ENCODE measurements at places on chromosomes 3 and 15. TPM values are rescaled to one million over a fixed set of nuclear protein-coding genes. Genes with fewer than 3 reads are reported as not detected.

SORD gene
- 9.3 TPM for total RNA-seq

- no peak for DNase-seq
These were observed 59.1 kb upstream of the RASA2 start for GRCh38 chr3:141427764-141428163.

DNA sequence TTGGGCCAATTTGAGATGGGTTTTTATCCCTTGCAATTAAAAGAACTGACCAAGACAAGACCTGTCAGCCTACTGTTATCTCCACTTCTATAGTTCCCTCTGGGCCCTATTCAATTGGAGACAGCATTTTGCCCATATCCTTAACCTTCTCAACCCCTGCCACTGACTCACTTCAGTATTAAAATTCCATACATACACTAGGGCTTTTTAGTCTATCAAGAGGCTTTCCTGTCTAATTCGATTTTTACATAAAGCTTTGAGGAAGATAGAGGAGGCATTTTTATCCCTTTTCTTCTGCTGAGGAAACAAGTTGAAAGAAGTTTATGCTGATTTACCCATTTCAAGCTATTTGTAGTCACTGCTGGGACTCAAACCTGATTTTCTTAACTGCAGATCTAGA is 51.1 kb downstream of the GTF2E1 start:
- no peak for DNase-seq

DNA sequence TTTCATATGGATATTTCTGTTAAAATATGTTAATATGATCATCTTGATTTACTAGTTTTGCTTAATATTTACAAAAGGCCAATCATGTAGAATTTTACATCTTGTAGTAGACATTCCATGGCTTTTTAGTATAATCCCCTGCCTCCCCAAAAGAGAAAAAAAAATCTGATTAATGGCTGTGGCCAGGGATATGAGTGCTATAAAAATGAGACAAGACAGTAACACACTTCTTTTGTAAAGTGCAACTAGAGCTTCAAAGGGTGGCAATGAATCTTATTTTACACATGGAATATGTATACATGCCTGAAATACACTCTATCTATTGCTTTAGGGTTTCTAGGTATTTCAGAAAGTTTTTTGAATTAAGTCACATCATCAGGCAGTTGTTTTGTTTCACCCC is 112.2 kb upstream of the NANOGP8 start:
- no peak for DNase-seq

GRCh38 chr15:89833966-89834365 is 19.3 kb upstream of the ANPEP start:
- no peak for DNase-seq

DNA sequence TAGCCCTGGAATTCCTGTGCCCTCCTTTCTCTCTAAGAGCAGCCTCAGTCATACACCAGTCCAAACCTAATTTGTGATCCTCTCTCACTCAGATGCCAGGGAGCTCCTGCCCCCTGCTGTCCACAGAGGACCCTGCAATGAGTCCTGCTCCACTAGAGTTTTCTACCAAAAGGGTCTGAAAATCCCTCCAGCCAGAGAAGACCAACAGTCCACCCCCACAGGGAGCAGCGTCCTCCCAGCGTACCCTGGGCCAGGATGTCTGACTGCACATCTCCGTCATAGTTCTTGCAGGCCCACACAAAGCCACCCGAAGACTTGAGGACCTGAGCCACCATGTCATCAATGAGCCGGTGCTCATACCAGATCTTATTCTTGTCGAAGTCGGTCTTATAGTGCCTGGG is 15.4 kb downstream of the IDH2 start:
- peak; percentile 64 for DNase-seq

- no peak for DNase-seq
These were observed 116.6 kb upstream of the ROBO1 start for GRCh38 chr3:79884354-79884753.

DNA sequence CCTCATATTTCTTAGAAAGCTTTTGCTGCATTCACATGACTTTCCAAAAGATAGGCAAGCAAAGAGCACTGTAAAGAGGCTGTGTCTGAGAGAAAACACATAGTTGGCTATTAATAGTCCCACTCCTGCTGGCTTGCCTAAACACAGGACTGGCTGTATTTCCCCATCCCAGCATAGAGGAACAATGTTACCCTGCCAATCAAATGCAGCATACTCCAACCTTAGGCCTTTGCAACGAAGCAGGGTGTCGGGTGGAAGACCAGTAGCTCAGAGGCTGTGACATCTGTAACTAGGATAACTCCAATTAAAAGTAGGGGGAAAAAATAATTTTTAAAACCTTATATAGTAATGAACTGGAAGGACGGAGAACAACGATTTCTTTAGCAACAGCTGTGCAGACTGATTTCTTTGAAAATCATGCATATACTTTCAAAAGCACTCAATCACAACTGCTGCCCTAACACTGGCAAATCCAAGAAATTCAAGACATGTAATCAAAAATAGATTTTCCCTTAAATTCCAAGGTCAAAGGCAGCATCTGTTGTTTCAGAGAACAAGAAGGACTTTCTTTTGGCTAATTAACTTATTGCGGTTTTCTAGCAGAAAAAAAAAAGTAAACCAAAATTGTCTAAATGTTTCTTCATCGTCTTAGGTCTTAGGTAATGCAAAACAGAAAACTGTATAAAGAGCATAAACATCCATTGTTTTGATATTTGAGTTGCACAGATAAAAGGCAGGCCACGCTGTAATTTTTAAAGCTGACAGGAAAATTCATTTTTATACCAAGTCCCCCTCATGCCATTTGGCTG is 139.3 kb downstream of the TNIK start:
- DNase-seq = no peak

Measured in stomach (tissue), 19 donors.